Muscle of back (tissue), 13 donors: ENCODE measurements at places on chromosomes 1 and 21. TPM values are rescaled to one million over a fixed set of nuclear protein-coding genes. Genes with fewer than 3 reads are reported as not detected.
A peak's percentile ranks its signal among the peaks of the same experiment; 100 is the strongest.

GRCh38 chr1:233905416-233906051 lies 1.1 kb downstream of the SLC35F3 start:
- no peak for DNase-seq

GRCh38 chr1:71303617-71304041 lies 222.8 kb upstream of the ZRANB2 start:
- no peak for DNase-seq

DNA sequence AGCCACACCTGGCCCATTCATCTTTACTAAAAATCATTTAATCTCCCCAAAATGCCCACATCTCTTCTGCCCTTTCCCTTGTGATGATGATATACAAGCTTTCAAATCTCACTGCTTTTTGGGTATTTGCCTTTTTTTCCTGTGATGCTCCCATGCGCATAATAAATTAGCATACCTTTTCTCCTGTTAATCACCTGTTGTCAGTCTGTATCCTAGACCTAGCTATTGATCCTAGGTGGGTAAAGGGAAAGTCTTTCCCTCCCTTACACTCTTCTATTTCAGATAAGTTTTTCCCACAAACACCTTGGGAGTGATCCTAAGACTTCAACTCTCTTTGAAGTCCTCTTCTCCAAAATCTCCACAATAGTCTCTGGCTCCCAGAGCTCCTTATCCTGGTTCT lies 12.0 kb upstream of the SLC35A3 start:
- DNase-seq, result no peak

GRCh38 chr1:211478801-211479578 lies 13.0 kb downstream of the RD3 start:
- no peak for DNase-seq

DNA sequence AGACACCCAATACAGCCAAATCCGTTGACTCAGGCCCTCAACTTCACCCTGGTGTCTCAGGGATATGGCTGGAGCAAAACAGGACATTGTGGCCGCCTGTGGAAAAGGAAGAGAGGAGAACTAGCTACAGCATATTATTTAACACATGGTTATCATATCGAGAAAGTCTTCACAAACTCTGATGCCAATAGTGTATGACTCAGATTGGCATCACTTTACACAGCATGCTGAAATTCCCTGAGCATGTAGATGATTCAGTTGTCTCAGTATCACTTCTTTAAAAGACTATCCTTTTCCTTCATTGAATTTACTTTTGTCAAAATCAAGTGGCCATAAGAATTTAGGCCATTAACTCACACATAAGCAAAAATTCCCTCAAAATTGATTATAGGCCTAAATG lies 20.1 kb downstream of the HSD3B2 start:
- DNase-seq, result no peak

DNA sequence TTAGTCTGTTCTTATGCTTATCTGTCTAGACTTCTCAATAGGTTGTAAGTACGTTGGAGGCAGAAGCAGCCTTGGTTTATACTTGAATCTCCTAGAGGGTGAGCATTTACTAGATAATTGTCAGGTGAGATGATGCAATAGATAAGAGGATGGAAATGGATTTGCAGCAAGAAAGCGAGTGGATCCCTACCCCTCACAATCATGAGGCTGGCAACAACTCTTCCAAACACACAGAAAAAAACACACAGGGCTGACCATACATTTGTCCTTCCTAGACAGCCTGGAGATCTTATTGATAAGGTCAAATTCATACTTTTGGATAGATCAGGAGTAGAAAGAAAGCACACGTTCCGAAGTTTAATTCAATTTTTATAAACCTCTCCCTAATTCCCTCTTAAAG lies 481.4 kb upstream of the CAMK1G start:
- DNase-seq, result no peak

DNA sequence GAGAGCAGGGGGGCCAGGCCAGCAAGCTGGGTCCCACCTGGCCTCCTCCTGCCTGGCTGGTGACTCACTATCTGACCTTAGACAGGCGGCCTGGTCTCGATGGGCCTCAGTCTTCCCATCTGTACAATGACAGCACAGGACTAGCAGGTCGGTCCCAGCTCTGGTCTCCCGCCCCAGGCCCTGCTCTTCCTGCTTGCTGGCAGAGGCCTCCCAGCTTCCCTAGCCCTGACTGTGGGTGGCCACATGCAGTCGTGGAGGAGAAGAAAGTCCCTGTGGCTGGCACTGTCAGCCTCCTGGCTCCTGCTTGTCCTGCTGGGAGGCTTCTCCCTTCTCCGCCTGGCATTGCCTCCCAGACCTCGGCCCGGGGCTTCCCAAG lies 817 bp downstream of the EXTL1 start:
- DNase-seq, result no peak

DNA sequence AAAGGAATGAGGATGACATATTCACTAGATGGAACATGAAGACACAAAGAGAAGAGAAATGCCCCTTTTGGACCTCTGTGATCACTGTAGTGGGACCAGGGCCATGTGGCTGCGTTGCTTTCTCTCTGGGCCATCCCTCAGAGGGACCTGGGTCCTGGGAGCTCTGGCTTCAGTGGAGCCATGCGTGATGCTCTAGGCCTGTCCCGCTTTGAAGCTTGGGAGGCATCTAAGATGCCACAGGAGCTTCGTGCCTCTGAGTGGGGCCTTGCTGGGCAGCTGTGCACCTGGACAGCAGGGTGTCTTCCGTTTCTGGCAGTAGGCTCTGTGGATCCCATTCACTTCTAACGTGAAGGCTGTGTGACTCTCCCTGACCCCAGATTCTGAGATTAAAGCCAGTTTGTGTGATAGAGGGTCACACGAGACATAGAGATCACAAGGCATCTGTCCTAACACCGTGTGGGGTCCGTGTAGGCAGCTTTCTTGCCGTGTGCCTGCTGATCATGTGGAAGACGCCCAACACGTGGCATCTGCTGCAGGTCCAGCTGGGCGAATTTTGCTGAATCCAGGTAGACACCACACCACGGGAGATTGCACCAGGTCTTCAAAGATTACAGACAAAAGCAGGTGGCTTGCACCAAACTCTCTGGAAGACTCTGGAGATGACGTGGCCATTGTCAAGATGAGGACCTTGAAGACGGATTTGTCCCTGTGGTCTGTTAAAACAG lies 17.2 kb upstream of the PRSS38 start:
- no peak for DNase-seq

DNA sequence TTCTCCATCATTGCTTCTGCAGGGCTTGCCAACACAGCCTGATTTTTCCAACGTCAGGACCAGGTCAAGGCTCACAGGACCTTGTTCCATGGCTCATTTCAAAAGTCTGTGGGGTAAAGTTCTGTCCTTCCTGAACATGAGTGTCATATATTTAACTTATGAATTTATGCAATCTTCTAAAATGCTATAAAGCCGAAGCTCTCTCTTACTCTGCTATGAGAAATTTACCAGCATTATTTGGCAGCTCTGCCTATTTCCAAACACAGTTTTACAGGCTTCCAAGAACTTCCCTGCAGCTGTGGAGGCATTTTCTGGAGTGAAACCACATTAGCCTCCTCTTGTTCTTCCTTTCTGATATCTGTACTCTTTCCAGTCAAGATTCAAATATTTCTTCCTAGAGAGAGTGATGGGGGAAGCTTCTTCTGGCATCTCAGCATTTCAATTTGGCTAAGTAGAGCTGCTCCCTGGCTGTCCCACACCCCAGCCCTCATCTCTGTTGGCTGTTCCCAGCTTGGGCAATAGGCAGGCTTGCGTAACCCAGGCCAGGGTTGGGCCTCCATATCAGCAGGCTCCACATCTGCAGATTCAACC lies 15.6 kb upstream of the HMGCS2 start:
- peak; percentile 85 for DNase-seq

DNA sequence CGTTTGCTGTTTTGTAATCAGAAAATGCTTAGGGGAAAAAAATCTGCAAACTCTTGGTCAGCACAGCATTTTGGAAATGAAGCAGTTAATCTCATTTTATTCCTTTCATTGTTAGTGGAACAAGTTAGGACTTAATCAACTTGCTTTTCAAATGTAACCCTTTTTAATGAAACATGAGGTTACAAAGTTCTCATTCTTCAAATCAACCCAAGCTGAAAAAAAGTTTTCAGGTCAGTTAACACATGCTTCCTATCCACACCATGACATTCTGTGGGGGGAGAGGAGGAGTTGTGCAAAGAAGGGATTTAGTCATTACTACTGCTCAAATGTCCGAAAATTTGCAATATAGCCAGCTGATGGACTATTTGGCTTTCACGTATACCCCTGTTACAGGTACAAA lies 283.2 kb upstream of the LYPLAL1 start:
- no peak for DNase-seq

- DNase-seq, result no peak
Measured at GRCh38 chr1:50208756-50209155, 100.0 kb downstream of the ELAVL4 start.

GRCh38 chr1:67264152-67264551 lies 43.5 kb upstream of the IL12RB2 start:
- no peak for DNase-seq

- no peak for DNase-seq
Measured at GRCh38 chr1:94823116-94823515, 3.0 kb downstream of the SLC44A3 start.

- no peak for DNase-seq
Measured at GRCh38 chr21:15978215-15978738, 248.5 kb downstream of the USP25 start.

GRCh38 chr1:8670371-8670818 lies 147.0 kb downstream of the RERE start:
- no peak for DNase-seq

GRCh38 chr1:153509729-153510354 lies 25.9 kb downstream of the S100A6 start:
- no peak for DNase-seq

GRCh38 chr1:1862905-1863547 lies 27.9 kb downstream of the GNB1 start:
- no peak for DNase-seq

DNA sequence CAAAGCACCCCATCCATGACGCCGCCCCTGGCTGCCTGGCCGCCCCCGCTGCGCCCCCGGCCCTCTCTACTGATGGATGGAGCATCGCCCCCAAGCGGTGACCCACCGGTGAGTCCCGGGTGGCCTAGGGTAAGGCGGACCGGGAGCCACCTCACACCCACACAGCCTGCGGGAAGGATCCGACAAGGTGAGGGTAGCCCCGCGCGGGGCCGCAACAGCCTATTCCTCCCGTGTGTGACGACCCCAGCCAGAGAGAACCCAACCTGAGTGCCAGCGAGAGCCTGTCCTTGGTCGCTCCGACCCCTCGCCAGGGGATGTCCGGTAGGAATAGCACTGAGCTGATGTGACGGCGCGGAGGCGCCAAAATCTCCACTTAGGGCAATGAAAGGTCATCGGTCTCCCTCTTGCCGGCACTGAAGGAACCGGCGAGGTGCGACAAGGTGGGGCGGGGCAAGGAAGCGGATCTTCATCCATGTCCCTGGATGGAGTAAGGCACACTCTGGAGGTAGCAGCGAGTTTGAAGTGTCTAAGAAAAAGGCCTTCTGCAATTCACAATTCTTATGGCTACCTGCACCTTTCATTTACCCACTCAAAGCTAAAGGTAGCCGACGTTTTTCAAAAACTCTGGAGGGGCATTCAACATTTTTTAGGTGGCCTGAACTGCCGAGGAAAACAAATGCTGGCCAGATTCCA lies 19.7 kb upstream of the CHIA start:
- DNase-seq, result no peak

DNA sequence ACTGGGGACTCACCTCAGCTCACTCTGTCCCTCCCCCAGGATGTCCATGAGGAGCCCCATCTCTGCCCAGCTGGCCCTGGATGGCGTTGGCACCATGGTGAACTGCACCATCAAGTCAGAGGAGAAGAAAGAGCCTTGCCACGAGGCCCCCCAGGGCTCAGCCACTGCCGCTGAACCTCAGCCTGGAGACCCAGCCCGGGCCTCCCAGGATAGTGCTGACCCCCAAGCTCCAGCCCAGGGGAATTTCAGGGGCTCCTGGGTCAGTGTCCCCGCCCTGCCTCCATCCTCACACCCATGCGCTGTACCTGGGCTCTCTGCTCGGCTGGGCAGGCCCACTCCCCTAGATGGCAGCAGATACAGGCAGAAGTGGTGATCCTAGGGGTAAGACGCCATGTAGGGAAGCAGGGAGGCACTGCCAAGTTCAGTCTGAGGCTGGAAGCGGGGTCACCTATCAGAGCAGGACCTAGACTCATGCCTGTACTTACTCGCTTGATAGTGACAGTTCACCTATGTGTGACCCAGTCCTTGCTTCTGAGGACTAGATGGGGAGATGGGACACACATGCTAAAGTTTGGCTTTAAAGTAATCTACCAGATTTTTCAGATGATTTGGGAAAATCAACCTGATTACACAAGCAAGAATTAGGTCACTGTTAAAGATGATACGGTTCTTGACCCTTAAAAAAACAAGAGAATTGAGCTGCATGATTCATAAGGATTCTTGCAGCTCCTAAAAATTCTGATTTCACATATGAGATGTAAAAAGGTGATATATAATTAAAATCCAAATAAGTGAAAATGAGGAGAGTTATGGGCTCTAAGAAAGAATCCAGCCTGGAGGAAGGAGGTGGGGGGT lies 38.7 kb downstream of the ETNK2 start:
- no peak for DNase-seq

DNA sequence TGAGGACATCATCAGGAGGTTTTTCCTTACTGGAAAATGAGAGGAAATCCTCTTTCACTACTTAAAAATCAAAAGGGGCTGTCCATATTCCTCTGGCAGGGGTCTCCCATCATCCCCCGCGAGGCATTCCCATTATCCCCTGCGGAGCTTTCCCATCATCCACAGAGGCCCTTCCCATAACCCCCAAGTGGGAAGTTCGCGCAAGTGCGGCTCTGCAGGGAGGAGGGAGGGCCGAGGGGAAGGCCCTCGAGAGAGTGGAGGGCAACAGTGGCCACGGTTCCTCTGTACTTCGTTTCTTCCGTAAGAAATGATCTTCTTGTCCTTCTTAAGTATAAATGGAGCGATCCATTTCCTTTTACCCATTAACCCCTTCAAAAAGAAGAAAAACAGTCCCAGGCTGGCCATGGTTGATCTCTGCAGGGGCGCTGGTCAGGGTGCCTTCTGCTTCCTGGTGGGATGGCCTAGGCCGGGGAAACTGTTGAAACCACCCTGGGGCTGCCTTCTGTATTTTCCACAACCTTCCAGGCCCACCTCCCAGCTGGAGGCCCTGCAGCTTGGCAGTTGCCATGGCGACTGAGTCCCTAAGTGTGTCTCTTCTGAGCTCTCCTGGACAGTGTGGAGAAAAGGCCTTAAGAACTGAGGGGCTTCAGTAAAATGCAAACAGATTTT lies 3.6 kb upstream of the RSPH1 start:
- DNase-seq, result no peak

- DNase-seq, result no peak
Measured at GRCh38 chr1:95140791-95141190, 23.6 kb downstream of the TLCD4 start.

Gene SMCP
- polyA plus RNA-seq, result not detected

Gene DNALI1
- polyA plus RNA-seq, result 10.6 TPM

Gene PTGS2
- 2.0 TPM for polyA plus RNA-seq

Gene ESPN
- polyA plus RNA-seq, result 0.35 TPM

Gene TNN
- 6.1 TPM for polyA plus RNA-seq

Gene APOBEC4
- not detected for polyA plus RNA-seq

Gene NEXN
- 238 TPM for polyA plus RNA-seq

Gene HENMT1
- 19.6 TPM for polyA plus RNA-seq

Gene AK4
- 11.1 TPM for polyA plus RNA-seq

Gene LEMD1
- polyA plus RNA-seq, result not detected

Gene RPTN
- not detected for polyA plus RNA-seq
